Stimulated activated CD4-positive, alpha-beta T cell treated with anti-CD3 and anti-CD28 coated beads, Interleukin-1b, Interleukin-23, amount 100 ng/mL, for 1 hour (primary cell): ENCODE measurements at places on chromosomes 16 and 17.

DNA sequence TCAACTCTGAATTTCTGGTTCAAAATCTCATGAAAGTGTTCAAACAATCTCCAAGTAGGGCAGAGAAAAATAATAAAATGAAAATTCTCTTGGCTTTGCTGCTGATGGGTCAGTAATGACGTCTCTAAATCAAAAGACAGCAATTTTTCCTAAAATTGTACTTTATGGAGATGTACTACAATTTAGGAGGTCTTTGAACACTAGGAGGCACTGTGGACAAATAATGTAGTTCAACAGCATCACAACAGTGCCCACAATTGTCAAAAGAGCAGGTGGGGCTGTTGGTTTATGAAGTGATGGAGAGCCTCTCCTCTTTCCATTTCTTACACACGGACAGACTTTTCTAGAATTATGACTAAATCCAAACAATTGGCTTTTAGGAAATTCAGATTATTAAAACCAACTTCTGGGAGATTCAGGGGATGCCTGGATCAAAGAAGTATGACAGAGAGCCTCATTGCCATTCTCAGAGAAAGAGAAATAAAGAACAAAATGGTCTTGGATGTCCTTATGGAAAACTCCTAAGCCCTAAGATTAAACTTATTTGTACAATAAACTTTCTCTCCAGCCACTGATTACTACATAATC is 23.8 kb downstream of the EZH1 start:
- DNase-seq = no peak

DNA sequence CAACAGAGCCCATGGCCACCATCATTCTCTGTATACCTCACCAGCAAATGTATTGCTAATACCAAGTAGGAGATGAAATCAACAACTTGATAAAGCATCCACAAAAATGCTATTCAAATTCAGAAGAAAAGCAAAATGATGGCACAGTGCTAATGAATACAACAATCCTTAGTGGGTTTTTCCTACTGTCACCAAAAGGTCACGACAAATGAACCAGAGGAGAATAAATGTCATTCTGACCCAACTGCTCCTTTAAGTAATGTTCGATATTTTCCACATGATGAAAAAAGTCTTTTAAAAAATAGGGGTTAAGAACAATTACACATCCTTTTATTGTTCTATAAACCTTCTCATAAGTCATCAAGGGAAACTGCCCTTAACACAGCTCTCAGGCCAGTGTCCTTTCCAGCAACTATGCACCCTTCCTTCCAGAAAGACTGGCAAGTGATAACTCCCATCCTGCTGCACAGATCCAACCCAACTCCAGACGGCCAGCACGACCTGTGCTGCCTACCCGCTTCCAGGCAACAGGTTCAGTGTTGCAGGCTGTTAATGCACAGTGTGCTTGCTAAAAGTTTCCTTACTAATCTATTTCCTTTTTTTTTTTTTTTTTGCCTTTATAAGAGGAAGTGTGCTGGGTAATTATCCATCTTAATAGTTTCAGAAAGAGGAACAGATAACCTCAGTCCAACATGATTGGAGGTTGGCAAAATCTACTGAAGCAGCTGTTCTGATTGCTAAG is 15.4 kb downstream of the FBXO31 start:
- no peak for DNase-seq

DNA sequence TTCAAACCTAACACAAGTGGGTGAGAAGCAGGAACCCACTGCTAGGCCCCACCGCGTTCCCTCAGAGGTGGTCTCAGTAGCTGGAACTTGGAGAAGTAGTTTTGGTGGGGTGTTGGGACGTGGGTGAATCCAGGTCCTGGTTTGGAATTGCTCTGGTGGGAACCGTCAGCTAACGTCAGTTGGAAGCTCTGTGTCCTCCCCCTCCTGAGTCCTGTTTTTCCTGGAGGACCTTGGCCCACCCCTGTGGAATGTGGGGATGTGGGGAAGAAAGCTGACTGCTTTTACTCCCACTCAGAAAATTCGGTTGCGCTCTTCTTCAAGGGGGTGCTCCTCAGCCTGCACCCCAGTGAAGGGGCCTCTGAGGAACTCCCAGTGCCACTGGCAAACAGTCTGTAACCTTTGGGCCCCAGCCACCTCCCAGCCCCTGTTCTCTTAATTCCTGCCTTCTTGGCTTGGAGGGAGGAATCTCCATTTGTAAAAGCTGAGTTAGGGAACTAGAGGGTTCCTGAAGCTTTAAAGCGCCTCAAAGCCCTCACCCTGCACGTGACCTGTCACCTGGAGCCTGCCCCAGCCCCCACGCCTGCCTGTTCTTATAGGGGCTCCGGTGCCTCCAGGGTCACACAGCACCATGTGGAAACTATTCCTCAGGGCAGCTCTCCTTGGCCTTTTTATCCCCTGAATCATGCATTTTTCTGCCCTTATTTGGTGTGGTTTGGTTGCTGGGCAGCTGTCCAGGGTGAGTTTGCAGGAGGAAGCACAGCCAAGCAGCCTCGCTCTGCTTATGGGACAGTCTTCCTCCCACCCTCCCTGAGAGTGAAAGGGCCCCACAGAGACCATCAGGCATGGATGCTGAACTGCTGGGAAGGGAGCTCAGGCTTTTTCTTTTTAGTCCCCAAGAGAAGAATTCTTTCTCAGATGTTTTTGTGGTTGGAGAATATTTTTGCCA is 16.2 kb upstream of the NAGLU start:
- DNase-seq = no peak

- no peak for DNase-seq
Measured at GRCh38 chr16:67164599-67165061, at the start of gene HSF4. HSF4 (plus strand) TSS chr16:67164745; CDS start chr16:67164812, 67 bp downstream.

- no peak for DNase-seq
Measured at GRCh38 chr16:86573646-86574508, 4.5 kb upstream of the FOXL1 start.

GRCh38 chr17:28272166-28272565 is 46.8 kb upstream of the TMEM97 start:
- DNase-seq = no peak

DNA sequence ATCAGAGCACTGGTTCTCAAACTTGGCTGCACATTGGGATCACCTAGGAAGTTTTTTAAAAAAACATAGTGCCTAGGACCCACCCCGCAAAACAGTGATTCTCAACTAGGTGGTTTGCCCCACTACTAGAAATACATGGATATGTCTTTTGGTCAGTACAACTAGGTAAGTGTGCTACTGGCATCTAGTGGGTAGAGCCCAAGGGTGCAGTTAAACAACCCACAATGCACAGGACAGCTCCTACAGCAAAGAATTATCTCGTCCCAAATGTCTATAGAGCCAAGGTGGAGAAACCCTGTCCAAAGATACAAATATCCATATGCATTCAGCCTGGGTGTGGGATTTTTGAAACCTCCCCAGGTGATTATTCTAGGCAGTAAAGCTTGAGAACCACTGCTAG is 11.8 kb upstream of the ZNF19 start:
- DNase-seq = no peak

DNA sequence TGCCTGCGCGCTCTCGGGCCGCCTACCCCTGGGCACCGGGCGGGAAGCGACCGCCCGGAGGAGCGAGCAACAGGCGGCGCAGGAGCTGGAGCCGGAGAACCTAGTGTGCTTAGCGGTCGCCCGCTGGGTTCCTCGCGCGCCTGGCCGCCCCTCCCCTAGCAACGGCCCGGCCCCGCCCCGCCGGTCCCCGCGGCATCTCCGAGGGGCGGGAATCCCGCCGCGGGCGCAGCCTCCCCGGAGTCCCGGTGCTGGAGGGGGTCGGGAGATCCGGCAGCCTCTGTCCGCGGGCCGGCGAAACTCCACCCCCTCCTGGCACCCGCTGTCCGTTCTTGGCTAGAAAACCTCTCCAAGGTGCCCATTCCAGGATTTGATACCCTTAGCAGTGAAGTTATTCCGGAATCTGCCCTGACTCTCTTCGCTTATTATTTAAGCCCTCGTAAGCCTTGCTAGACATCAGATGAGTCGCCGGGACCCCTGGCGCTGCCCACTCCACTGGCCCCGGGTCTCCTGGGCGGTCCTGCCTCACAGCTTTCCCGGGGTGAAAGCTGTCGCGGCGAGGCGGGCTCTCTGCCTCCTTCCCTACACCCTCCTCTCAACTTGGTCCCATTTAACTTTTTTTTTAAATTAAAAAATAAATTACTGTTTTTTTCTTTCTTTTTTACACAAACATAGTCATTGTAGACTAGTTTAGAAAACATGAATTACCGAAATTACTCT is at the start of gene RPRML:
Gene RPRML, minus strand, starts transcription at position 107 of the 717 bp plus-strand sequence. CDS start 246 bp downstream, outside the sequence.
- no peak for DNase-seq

- no peak for DNase-seq
Measured at GRCh38 chr16:66740533-66740932, 10.9 kb downstream of the DYNC1LI2 start.

DNA sequence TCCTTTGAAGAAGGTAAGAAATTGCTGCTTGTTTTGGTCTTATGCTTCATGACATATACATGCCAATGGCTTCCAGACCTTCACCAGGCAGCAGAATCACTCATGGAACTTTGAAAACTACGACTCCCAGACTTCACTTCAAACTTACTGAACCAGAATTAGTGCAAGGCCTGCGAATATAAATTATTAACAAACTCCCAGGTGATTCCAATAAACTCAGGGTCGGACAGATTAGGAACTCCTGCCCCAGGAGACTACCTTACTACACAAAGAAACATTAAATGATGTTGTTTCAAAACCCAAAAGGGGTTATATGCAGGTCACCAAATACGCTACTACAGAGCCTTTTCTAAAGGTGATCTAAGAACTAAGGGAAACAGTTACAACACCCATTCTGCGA is 20.4 kb downstream of the PSME3IP1 start:
- no peak for DNase-seq

DNA sequence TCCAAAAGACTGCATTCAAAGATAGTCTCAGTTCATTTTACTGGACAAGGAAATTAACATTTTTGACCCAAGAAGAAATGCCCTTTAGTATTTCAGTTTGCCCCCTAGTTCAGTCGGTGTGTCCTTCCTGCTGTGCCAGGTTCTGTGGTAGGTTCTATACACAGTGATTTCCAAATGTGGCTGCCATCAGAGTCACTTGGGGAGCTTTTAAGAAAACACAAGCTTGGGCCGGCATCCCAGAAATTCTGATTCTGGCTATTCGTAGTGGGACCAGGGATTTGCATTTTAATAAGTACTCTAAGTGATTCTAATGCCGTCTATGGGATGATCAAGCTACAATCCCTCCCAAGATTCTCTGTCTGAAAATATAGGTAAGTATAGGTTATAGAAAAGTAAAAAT is 10.2 kb downstream of the RSPRY1 start:
- no peak for DNase-seq

DNA sequence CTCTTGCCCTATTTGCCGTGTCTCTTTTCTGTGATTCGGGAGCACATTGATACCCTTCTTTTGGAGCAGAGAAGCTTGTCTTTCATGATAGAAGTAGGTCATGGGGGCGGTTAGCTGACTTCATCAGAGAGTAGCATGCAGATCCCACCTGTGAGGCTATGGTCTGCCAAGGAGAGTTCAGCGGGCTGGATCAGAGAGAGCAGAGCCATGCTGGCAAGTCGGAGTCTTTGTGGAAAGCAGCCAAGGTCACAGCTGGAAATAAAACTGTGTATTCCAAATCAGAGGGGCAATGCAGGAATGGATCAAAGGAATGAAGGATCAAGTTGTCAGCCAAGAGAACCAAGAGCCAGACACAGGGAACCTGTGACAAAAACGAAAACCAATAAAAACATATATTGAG is 595.9 kb downstream of the WWOX start:
- DNase-seq = no peak

GRCh38 chr16:74651841-74652240 is 14.8 kb downstream of the RFWD3 start:
- DNase-seq = no peak

GRCh38 chr16:88920618-88921590 is 54.4 kb upstream of the PABPN1L start:
- no peak for DNase-seq

DNA sequence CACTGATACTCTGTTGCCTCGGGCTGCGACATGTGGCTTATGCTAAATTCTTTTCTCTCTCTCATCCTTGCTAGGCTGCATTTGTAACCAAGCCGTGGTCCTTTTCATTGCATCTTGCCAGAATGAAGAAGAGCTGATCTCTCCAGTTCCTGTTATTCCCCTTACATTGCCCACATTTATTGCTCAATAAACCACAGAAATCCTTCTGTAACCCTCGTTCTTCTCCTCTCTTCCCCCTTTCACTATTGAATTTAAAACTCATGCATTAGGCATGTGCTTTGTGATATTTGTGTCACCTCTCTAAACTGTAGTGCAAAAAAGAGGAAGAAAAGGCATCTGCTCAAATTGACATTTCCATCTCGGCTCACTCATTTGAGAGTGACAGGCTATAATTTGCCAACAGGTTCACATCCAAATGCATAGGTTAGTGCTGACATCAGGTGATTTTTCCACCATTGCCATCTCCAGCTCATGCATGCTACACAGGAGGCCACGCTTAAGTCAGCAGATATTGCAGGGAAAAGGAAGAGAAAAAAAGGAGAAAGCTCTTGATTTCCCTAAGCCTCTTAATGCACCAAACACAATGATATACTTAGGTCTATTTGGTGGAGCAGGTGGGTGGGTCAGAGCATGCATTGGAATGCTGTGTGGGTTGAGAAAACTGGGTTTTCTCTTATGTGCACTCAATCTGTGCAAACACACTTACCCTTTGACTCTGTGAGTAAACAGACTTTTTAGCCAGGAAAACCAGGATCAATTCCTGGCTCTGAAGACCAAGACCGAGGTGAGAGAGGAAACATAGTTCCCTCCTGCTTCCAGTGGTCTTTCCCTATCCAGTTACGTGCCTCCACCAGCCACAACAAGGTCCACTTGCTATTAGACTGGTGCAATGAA is 642.7 kb downstream of the HS3ST4 start:
- DNase-seq = no peak

GRCh38 chr17:68289473-68289872 is 1.5 kb downstream of the SLC16A6 start:
- no peak for DNase-seq

- no peak for DNase-seq
Measured at GRCh38 chr16:1820096-1820945, 6.3 kb downstream of the HAGH start.

DNA sequence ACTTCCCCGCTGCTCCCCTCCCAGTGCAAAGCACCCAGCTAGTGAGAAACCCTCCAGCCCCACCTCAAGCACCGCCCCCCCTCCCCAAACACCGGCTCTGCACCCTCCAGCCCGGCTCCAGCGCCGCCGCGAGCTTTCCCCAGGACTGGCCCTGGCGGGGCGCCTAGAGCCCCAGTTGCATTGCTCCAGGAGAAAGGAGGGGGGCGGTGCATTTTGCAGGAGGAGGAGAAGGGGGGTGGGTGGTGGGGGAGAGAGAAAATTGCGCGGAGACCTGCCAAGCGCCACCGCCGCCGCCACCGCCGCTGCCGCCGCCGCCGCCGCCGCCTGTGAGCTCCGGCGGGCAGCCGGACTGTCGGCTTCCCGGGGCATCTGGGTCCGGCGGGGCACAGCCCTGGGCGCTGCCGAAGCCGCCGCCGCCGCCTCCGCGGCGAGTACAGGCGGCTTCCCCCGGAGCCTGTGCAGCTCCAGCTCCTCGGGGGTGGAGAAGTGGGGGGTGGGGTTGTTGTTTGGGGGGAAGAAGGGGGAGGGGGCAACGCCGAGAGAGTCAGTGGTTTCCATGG is 333 bp upstream of the NOG start:
- DNase-seq = no peak
